Stimulated activated CD8-positive, alpha-beta memory T cell treated with anti-CD3 and anti-CD28 coated beads, Interleukin-2, amount 100 ng/mL, for 1 hour (primary cell): ENCODE measurements at places on chromosomes 11 and 22.

DNA sequence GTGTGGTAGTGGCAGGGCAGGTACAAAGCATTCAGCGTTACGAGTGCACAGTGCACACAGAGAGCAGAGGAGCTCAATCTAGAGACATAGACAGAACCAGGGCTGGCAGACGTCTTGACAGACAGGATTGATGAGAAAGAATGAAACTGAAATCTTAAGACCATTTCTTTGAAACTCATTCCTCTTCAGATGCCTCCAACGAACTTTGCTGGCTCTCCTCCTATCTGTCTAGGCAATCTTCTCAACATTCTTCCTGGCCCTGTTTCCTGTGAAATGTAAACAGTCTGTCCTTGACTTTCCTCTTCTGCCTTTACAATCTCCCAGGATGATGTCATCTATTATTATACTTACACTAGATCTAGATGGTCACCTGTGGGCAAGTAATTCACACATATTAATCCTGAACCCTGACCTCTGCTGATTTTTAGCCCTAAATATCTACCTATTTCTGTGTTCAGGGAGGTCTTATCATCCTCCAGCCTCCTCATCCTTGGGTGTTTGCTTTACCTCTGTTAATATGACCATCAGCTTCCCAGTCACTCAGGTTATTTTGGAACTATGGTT lies 119.5 kb downstream of the ENTHD1 start:
- DNase-seq: no peak

DNA sequence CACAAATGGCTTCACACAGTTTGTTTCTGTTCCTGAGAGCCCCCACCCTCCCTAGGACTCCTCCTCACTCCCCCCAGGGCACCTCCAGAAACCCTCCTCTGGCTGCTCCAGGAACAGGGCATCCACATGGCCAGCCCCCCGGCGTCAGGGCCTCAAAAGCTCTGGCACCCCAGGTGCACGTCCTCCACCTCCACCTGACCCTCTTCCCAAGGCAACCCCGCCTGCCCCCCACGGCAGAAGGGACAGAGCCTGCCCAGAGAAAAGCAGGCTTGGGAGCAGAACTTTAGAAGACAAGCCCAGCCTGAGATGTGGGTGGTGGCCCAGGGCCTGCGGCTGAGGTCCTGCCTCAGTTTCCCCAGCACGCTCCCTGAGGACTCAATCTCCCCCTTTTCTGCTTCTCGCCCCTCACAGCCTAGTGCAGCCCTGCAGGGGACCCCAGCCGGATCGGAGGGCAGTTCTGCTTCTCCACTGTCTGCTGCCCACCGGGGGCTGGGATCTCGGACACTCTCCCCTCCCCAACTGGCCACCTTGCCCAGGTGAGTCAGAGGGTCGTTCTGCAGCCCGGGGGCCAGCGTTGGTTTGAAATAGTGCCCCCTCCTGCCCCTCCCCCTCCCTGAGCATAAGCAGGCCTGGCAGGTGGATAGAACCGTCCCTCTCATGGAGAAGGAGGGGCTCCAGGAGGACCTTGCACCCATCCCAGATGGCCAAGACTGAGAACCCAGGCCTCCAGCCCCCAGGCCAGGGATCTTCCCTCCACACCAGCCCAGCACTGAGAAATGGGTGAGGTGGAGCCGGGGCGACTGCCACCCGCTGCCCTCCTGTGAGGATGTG lies 2.4 kb upstream of the TRABD start:
- DNase-seq: no peak

DNA sequence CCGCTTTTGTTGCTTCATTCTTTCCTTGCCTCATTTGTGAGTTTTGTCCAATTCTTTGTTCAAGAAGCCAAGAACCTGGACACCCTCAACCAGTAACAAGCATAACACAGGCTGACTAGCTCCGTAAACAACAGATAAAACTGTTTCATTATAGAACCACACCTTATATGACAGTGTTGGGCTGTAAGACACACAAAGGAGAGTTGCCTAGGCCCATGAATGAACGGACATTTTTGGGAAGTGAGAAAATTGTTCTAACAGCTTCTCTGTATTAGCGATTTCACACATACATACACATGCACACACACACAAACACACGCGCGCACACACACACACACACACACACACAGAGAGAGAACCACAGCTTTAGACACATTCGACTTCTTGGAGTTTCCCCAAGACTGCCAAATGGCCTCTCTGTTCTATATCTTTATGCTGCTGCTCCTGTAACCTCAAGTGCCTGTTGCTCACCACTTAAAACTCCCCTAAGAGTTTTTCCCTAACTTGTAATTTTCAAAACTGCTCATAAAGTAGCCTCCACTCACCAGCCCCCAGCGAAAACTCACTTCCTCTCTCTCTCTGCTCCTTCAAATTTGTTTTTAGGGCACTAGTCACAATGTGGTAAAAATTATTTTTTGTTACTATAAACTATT lies 35.9 kb downstream of the CTSC start:
- no peak for DNase-seq

DNA sequence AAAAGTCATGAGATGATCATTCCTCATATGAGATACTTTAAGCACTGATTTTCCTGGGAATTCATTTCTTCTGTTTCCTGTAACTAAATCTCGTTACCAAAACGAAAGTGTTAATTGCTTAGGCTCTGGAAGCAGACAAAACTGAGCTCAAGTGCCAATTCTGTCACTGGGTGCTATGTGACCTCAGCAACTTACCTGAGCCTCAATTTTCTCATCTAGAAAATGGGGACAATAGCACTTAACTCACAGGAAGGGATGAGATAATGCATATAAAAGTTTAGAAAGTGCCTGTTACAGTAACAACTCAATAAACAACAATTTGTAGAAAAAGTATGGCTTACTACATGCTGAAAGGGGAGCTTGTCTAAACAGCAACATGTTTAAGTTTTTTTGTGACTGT lies 170.2 kb upstream of the MTMR2 start:
- DNase-seq: no peak
